ENCODE measurements at places on chromosomes 3 and 15.

- peak; percentile 68 for DNase-seq
Measured at GRCh38 chr3:121883507-121883906, 10.7 kb upstream of the SLC15A2 start.

- no peak for DNase-seq
Measured at GRCh38 chr3:184696697-184697096, 15.2 kb downstream of the MAGEF1 start.

DNA sequence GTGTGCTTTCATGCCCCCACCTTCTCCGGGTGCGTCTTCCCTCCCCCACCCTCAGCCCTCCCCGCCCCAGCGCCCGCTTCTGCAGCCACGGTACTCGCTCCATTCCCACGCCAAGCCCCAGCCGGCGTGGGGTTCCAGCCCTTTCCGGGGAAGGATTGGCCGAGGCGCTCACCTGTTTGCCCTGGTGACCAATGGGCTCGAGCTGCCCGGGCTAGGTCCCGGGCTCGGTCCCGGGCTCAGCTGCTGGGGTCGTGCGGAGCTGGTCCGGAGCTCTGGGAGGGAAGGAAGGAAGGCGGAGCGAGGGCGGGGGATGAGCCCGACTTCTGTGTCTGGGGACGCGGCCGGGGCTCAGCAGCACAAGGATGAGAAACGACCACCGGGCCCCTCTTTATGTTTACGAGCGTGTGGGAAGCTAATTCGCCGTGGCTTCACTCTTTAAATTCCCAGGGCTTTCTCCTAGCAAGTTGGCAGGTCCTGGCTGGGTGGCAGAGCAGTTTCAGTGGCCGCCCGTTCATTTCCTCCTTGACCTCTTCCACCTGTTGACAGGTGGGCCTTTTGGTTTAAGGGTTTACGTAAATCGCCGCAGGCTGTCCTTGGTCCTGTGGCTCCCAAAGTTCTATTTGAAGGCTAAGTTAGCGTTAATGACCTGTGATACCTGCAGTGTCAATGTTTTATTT lies at the start of gene IGSF10:
Gene IGSF10, minus strand, starts transcription at position 288 of the 677 bp plus-strand sequence. CDS start 2,352 bp downstream, outside the sequence.
- DNase-seq = no peak

DNA sequence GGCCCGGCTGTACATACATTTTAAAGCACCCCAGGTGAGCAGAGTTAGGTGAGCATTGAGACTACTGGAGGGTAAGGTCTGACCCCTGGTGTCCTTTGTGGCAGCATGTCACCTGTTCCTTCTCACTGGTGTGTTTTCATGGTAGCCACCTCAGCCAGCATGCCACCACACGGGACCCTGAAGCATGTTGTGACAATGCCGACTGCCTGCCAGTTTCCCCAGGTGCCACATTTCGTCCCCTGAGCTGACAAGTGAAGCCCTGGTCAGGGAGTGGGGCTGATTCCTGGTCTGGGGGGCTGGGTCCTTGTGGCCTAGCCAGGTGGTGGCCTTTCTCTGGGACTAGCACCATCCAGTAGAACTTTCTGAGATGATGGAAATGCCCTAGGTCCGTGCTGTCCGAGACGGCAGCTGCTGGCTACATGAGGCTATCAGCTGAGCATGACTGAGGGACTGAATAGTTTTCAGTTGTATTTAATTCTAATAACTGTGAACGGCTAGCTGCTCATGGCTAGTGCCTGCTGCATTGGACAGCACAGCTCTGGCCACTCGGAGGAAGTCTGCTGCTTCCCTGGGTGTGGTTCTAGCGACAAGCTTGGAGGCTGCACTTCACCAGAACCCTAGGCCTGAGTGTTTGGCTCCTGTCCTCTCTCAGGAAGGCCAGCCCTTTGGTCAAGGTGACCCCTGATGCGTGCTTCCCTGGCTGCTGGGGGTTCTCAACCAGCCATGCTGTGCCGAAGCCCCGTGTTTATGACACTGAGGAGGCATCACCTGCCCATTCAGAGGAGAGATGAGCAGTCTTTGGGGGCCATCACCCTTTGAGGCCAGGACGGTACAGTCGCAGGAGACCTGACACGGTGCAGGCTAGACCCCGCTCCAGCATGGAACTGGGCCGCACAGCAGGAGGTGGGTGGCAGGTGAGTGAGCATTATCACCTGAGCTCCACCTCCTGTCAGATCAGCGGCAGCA lies 3.9 kb downstream of the C3orf22 start:
- DNase-seq = no peak

GRCh38 chr15:63396152-63396928 lies 14.7 kb upstream of the CA12 start:
- DNase-seq = no peak
